Brain (organoid and tissue), 16 donors: ENCODE measurements at places on chromosomes 7 and 10.

DNA sequence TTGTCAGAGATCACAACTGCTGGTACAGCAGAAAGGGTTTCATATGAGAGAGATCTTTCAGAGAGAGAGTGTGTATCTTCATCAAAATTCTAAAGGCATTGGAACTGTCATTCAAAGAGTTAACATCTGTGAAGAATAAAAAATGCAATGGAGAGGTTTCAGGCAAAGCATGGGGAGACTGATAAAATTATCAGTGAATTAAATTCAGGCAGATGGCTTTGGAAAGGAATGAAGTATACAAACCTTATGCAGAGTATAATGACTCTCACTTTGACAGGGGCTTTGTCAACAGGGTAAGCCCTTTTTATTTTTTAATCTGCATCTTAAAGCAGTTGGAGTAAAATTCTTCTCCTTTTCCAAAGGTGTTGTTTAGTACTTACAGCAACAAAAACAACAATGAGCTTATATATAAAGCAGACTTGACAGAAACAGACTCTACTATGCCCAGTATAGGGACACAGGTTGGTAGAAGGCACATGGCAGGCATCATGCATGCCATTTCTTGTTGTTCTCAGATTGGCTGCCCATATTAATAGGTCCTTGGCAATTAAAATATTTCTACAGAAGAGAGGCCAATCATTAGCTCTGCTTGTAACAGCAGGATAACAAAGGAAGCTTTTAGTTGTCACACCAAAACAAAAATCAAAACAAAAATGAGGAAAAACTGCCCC lies 54.9 kb upstream of the NXPH1 start:
- peak; percentile 47 for DNase-seq

DNA sequence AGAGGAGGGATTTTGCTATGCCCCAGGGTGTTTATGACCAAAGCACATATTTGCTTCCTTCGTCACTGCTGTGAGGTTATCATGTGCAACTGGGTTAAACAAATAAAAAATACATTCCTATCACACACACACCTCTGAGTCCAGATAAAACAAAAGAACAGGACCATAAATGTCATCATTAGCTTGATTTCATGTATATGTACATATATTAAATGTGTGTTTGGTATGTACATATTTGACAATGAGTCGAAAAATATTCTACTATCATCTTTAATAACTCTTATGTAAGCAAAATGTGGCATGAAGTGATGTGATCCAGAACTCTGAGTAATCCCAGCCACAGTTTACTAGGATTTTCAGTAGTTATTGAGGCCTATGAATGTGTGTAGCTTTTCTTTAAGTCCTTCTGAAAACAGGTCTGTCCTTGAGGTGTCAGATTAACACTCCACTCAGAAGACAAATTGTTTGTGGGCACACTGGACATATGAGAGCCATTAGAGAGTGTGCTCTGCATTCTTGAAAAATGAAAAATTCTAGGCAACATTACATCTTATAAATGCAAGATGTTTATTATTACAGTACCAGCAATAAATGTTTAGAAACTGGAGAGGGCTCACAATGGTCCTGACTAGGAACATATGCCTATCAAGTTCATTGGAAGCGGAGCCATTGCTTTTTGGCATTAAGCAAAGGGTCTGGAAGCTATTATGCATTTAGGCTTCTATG lies 335.1 kb upstream of the SEMA3A start:
- DNase-seq = no peak

- no peak for DNase-seq
These were observed 1241.7 kb downstream of the GATA3 start for GRCh38 chr10:9296190-9296589.

DNA sequence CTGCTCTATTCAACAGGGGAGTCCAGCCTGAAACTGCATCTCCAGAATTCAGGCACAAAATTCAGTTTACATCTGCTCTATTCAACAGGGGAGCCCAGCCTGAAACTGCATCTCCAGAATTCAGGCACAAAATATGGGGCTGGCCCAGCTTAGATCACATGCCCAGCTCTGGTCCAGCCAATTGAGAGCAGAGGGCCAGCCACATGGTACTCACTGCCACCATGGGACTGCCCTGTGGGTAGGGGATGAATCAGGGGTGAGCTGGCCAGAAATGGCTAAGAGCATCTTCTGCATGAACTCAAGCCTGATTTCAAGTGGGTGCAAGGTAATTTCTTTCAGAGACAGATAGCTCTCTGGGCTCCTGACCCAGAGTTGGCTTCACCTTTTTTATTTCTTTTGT lies 156.6 kb upstream of the LYZL2 start:
- no peak for DNase-seq

DNA sequence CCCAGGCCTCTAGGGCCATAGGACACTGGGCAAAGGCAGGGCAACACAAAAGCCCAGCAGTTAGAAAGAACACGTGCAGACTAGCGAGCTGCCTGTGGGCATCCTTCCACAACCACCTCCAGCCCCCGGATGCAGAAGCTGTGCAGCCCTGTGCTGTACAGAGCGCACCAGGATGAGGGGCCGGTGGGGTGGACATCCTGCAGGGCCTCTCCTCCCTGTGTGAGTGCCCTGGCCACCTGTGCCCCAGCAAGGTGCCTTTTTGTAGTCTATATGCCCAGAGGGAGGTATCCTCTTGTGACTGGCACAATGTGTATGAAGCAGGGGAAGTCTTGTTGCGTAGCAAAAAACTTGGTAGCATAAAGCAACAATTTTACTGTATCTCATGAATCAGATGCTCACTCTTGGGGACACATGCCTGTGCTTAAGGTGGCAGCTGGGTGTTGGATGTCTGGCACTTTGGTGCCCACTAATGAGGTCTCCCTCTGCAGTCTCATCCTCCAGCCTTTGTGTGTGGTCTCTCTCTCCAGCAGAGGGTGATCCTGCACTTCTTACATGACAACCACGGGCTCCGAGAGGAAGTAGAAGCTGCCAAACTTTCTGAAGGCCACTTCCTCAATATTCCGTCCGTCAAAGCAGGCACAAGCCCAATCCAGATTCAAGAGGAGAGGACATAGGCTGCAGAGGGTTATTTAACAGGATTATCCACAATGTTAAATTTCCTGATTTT lies 8.7 kb downstream of the NCAPG2 start:
- DNase-seq = peak; percentile 74

- no peak for DNase-seq
These were observed 212.7 kb upstream of the ZNF804B start for GRCh38 chr7:88546808-88547207.

DNA sequence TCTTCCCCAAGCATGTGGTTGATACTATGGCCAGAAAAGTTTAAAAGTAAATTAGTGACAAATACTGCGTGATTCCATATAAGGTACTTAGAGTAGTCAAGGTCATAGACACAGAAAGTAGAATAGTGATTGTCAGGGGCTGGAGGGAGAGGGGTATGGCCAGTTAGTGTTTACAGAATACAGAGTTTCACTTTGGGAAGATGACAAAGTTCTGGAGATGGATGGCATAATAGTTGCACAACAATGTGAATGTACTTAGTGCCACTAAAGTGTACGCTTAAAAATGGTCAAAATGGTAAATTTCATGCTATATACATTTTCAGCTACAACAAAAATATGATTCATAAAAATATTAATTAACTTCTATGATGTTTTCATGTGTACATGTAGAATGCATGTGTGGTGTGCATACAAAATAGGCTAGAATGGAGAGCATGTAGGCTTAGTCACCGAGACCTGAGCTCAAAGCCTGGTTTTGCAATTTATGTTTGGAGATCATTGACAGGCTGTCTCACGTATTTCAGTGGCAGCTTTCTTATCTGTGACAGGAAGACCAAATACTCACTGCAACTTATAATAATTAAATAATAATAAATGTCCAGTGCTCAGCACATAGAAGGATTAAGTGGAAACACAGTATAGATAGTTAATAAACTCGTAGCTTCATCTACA lies 625.6 kb downstream of the SUGCT start:
- no peak for DNase-seq

DNA sequence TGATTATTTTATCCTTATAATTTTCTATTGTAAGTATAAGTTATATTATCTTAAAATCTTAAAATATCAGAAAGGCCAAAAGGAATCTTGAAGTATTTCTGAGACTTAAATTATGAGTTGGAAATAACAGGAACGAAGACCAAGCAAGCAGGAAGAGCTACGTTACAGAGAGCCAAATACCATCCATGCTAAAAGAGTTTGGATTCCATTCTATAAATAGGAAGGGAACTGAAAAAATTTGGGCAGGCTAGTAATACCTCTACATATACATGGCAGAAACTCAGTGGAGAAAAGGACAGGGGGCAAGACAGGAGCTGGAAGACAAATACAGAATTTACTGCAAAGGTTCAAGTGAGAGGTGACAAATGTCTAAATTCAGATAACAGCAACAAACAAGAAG lies 16.7 kb downstream of the ITGB1 start:
- no peak for DNase-seq

GRCh38 chr7:151109094-151110048 lies 23.1 kb downstream of the AGAP3 start:
- DNase-seq = no peak

- DNase-seq = peak; percentile 73
These were observed 19.8 kb downstream of the DNAJB12 start for GRCh38 chr10:72334825-72335393.

DNA sequence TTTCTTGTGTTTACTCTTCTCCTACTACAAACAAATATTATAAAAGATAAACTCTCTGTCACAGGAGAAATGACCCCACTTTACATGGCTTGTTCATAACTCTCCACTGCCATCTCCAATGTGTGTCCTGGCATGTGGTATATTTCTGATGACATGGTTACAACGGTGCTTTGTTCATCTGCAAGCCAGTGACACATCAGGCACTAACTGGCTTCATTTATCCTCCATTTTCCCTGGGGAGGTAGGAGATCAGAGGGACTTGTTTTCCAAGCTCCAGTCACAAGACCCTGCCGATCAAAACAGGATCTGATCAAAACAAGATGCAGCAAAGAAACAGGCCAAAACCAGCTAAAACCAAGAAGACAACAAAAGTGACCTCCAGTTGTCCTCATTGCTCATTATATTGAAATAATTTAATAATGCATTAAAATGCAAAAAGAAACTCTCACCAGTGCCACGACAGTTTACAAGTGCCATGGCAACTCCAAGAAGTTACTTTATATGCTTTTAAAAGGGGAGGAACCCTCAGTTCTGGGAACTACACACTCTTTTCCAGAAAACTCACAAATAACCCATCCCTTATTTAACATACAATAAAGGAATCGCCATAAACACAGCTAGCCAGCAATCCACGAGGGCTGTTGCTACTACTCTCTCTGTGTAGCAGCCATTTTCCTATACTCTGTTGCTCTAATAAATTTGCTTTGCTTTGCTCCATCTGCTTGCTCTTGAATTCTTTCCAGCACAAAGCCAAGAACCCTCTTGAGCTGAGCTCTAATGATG lies 224.2 kb downstream of the XPNPEP1 start:
- DNase-seq = no peak
